CD8-positive, alpha-beta memory T cell (primary cell): ENCODE measurements at places on chromosomes 7 and 10. TPM values are rescaled to one million over a fixed set of nuclear protein-coding genes. Genes with fewer than 3 reads are reported as not detected.

The PON3 gene
- total RNA-seq, result not detected

The SRRM3 gene
- not detected for total RNA-seq

The TEX36 gene
- total RNA-seq, result not detected

The CDH23 gene
- total RNA-seq, result 0.78 TPM

The ZSCAN25 gene
- 26.6 TPM for total RNA-seq

The ADD3 gene
- 50.3 TPM for total RNA-seq

The PPP1R17 gene
- not detected for total RNA-seq

The JAZF1 gene
- 3.2 TPM for total RNA-seq

The ACHE gene
- 0.20 TPM for total RNA-seq

The LRRC61 gene
- 27.9 TPM for total RNA-seq

The OR9A2 gene
- not detected for total RNA-seq

The TMEM26 gene
- total RNA-seq, result not detected

The ZNF804B gene
- not detected for total RNA-seq

The SFRP4 gene
- total RNA-seq, result not detected

The ITPRID1 gene
- total RNA-seq, result not detected
